Fibroblast of skin of scalp (primary cell): ENCODE measurements at places on chromosomes 6 and 20.
A peak's percentile ranks its signal among the peaks of the same experiment; 100 is the strongest.

GRCh38 chr6:35220711-35221110 lies 7.0 kb downstream of the SCUBE3 start:
- no peak for DNase-seq

DNA sequence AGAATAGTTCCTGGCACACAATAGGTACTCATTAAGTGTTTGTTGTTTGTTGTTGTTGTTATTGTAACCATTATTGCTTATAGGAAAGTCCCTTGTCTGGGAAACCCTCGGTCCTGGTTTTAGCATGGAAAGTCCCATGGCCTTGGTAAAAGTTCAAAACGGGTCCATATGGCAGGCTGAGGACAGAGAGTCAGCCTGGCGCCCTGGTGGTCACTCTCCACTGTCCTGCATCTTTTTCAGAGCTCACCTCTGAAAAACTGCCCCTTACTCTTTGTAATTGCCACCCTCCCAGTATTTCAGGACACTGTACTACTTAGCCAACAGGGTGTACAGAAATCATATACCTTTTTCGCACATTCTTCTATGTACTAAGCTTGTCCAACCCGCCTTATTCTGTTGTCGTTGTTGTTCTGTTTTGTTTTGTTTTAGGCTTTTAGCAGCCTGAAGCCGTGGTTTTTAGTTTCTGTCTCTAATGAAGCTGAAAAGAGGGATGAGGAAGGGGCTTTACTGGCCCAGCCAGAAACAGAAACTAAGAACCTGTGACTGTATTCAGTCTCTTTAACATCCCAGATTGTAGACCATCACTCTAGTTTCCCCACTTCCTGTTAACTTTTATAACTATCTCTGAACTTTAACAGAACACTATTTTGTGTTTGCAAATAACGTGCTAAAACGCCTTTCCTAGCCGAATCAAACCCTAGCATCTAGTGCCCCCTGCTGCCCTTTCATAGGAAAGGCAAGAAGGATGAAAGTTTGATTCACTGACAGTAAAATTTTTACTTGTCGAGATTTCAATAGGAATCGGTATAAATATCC lies 7.6 kb upstream of the TMEM14A start:
- peak; percentile 78 for DNase-seq

DNA sequence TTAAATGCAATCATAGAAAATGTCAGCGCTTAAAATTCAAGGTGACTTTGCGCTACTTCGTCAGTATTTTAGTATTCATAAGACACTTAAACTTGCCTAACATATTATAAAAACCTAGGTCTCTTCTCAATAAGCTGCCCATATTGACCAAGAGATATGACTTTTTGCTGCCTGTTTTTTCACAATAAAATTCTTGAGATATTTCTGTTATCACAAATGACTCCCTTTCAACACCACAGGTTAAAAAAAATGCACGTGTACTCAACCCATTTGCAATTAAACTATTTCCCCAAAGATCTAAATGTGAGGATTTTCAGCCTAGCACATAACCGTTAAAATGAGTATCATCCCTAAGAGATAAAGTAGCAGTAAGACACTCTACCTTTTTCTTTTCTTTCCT lies 10.7 kb downstream of the ATXN1 start:
- DNase-seq: no peak

DNA sequence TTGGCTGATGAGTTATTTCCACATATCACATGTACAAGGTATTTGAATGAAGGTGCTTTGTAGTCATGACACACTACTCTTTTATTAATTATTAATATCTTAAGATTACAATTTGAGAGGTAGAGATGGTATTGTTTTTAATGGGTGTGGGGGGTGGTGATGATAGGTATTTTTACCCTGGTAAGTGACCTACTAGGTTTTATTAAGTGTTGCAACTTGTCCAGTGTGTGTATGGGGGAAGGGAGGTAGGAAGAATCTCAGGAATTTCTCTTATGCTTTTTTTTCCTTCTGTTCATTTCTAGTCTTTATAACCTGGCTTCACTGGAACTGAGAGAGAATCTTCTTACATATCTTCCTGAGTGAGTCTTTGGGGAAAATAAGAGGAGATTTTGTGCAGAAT lies 101.4 kb downstream of the LRRC1 start:
- DNase-seq: peak; percentile 43

DNA sequence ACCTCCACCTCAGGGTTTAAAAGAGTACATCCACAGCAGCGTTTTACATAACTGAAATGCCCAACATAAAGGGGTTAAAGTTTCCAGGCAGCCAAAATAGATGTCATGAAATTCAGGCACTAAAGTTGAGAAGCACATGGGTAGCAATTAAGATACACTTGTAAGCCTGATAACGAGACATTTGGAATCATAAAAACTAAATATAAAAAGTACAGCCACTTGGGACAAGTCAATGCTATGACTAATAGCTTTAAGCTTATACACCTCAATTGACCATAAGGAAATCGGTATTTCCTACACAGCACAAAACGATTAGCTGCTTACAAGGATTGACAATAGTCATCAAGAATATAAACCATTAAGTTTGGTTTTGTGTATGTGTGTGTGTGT lies 11.8 kb downstream of the LOC128125822 start:
- no peak for DNase-seq

- DNase-seq: no peak
Observed at GRCh38 chr6:92292067-92292466, 1127.3 kb downstream of the EPHA7 start.

GRCh38 chr6:54892831-54893230 lies 46.3 kb downstream of the FAM83B start:
- peak; percentile 59 for DNase-seq

- no peak for DNase-seq
Observed at GRCh38 chr6:64817525-64817924, 889.5 kb downstream of the EYS start.

DNA sequence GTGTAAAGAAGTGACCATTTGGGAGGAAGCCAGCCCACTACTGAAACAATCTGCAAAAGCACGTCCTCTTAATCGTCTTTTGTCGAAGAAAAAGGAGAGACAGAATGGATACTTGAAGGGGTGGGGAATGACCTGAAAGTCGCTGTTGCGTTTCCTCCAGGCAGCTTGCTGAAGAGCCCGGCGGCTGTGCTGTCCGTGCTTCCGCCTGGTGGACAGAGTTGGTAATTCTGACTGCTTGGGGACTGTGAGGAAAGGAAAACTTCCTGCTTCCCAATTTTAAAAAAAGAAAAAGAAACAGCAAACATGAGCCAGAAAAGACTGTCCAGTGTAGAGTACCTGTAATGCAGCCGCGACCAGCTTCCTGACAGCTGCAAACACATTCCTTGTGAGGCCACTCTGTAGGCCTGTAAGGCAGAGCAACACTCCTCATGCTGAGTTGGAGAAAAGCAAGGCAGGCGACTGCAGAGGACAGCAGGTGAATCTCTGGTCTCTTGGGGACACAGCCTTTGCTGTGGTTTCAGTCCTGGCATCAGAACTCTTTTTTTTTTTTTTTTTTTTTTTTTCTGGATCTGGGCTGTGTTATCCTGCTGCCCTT lies 251.1 kb upstream of the TBX18 start:
- peak; percentile 61 for DNase-seq

- peak; percentile 46 for DNase-seq
Observed at GRCh38 chr6:38973178-38974057, 75.2 kb upstream of the GLP1R start.

GRCh38 chr6:15088904-15089568 lies 156.8 kb upstream of the JARID2 start:
- DNase-seq: no peak

DNA sequence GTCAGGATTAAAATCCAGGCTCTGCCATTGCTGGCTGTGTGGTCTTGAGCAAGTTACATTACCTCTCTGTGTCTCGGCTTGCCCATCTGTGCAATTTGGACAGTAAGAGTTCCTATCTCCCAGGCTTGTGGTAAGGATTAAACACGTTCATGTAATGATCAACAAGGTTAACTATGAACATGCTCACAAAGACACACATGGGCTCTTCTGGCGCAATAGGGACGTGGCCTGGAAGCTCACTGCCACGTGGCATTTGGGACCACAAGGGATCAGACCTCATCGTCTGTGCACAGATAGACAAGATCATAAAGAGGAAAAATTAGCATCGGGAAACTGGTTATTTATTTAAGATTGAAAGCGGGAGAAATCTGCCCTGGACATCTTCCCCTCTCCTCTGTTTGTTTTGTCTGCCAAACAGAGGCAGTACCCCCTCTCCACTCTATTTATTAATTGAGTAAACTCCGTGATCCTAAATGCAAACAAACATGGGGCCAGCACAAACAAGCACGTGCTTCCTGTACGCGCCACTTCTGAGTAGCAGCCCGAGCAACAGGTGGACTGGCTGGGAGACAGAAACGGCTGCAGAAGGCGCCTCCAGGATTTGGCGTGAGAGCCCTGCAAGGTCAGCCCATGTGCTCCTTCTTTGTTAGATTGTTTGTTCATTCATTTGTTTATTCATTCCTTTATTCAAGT lies 95.0 kb downstream of the CDH26 start:
- DNase-seq: no peak

GRCh38 chr6:31771992-31772358 lies 5.2 kb downstream of the VWA7 start:
- peak; percentile 31 for DNase-seq
